ENCODE measurements at places on chromosomes 1 and 21.
A peak's percentile ranks its signal among the peaks of the same experiment; 100 is the strongest.

DNA sequence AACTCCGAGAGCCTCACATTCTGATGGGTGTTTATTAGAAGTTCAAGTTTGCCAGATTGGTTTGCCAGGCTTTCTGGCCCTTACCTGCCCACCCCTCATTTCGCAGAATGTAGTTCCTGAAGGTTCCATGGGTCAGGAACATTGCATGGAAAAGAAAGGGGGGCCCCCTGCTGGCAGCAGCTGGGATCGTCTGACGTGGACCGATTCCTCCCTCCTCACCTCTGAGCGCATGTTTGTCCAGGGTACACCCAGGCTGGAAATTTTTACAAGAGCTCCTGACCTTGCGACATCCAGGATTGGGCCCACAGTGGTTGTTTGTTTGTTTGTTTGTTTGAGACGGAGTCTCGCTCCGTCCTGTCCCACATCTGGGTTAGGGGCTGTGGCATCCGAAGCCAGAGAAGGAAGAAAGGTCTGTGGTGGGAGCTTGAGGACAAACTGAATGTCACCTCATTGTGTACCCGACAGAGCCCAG is 126.0 kb upstream of the TMEM51 start:
- DNase-seq, result peak; percentile 79

- no peak for DNase-seq
These were observed 5.7 kb upstream of the SVBP start for GRCh38 chr1:42822800-42823392.

GRCh38 chr1:208028526-208028925 is 117.6 kb upstream of the CD34 start:
- DNase-seq, result no peak

GRCh38 chr1:246725191-246725590 is 982 bp downstream of the SCCPDH start:
- DNase-seq, result no peak

GRCh38 chr1:68268896-68269483 is 36.7 kb upstream of the WLS start:
- DNase-seq, result no peak

GRCh38 chr21:42614396-42614795 is 39.0 kb upstream of the PDE9A start:
- DNase-seq, result no peak

- DNase-seq, result no peak
These were observed 156.5 kb downstream of the PDE4B start for GRCh38 chr1:65949230-65949626.

DNA sequence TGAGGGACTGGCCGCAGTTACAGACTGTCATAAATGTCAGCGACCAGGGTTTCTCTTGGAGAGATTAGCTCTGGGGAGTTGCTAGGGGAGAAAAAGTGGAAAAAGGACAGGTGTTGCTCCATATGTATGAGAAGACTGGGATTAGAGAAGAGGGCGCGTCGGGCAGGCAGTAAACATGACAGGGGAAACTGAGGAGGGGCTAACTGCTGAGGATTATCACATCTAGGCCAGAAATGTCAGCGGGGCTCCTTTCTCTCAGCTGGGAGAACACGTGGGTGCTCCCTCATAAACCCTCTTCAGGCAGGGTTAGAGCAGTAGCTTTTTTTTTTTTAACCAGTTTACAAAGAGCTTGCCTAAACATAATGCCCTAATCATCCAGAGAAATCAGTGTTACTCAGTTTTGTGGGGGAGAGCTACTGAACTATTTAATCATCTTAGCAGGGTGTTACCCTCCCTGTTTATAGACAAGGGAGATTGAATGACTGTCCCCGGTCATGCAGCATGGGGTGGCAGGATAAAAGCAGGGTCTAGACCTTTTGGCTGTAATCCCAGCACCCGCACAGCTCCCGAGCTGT is 35.2 kb downstream of the ELAPOR1 start:
- no peak for DNase-seq

- DNase-seq, result no peak
These were observed 124.3 kb downstream of the PGBD5 start for GRCh38 chr1:230301822-230302221.

DNA sequence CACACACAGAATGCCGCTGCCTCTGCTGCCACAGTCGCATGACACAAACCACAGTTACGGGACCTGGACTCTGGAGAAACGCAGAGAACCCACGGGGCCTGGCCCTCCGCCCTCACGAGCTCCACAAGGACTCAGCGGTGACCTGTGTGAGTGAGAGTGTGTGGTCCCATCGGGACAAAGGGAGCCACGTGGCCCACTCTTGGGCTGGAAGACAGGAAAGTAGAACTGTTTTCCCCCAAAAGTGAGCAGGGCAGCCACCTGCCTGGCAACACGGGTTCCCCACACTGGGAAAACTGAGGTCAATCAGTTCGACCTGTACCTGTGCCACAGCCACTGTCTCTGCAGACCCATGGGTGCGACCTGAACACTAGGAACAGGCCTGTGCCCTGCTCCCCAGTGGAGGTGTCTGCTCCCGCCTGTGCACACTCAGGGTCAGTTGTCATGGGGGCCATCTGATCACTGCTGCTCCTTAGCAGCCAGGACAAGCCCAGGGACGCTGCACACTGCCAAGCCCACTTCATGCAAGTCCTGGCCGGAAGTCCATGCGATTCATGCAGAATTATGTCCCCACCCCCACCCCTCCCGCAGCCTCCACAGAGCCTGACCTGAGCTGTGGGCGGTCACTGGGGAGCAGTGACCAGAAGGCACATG is 54.4 kb upstream of the ADARB1 start:
- no peak for DNase-seq

- DNase-seq, result no peak
These were observed 49.0 kb upstream of the ARHGEF16 start for GRCh38 chr1:3405491-3405890.

- DNase-seq, result no peak
These were observed 4.3 kb downstream of the CR1 start for GRCh38 chr1:207500306-207500705.

DNA sequence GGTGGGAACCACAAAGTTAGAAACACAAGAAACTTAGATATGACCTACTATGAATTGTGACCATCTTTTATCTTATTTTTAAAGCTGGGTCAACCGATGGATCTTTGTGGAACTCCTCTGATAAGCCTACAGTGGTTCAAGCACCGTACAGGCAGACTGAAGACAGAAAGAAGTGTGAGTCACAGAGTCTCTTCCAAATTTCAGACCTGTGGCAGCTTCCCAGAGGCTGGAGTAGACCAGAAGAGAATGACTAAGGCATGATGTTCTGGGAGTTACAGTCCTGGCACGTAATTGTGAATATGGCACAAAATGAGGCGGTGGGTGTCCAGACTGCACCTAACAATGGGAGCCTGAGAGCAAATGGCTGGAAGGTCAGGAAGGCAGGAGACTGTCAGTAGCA is 70.0 kb downstream of the LMO4 start:
- DNase-seq, result no peak

- no peak for DNase-seq
These were observed at the start of gene NAV1 for GRCh38 chr1:201538612-201539551. NAV1 (plus strand) TSS chr1:201539127; CDS start chr1:201622885, 83,758 bp downstream.

GRCh38 chr1:36178471-36179219 is 22.7 kb downstream of the MAP7D1 start:
- DNase-seq, result peak; percentile 81

- no peak for DNase-seq
These were observed 54.6 kb downstream of the NTNG1 start for GRCh38 chr1:107195476-107195875.

DNA sequence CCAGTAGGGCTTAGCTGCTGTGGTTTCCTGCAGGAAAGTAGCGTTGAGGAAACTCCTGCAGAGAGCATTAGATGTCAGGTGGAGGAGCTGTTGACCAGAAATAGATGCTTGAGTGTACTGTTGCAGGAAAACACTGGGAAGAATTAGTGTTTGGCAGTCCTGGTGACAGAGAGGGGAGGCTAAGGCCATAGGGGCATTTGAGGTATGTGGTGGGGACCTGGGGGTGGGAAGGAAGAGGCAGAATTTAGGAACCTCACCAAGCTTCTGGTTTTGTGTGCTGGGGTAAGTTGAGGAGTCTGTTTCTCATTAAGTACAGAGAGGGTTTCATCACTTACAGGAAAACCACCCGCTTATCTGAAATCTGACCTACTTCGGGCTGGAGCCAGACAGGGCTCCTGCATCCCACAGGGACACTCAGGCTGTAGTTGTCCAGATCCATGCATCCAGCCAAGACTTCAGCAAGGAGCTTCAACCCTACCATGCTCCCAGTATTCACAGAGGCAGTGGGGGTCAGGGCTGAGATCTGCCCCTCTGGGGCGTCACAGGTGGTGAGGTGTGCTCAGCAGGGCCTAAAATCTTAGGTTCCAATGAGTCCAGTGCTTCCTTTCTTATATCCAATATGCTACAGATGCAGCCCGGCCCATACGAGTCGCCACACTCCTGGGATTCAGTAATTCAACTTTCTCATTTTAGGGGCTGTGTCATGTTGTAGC is 15.1 kb downstream of the SH2D2A start:
- no peak for DNase-seq

DNA sequence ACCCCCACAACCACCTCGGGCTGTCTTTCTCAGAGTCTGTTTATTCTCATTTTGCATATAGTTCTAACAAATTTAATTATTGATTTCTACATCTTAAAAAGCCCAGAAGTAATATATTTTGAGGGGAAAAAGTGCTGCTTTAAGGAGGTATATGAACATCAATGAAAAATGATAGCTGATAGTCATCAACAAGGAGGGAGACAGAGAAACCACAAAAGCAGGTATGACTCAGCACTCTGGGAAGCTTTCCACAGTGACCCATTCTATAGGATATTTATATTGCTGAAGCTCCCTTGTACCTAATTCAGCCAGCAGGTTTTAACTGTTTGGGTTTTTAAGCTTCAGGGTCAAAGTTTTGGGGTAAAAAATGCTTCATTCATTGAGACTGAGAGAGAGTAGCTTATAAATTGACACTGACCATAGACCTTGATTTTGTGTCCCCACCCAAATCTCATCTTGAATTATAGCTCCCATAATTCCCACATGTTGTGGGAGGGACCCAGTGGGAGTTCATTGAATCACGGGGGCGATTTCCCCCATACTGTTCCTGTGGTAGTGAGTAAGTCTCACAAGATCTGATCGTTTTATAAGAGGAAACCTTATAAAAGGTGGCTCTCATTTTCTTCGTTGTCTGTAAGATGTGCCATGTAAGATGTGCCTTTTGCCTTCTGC is 27.4 kb downstream of the VANGL1 start:
- no peak for DNase-seq

- peak; percentile 64 for DNase-seq
These were observed 12.4 kb downstream of the FMOD start for GRCh38 chr1:203338335-203339036.

DNA sequence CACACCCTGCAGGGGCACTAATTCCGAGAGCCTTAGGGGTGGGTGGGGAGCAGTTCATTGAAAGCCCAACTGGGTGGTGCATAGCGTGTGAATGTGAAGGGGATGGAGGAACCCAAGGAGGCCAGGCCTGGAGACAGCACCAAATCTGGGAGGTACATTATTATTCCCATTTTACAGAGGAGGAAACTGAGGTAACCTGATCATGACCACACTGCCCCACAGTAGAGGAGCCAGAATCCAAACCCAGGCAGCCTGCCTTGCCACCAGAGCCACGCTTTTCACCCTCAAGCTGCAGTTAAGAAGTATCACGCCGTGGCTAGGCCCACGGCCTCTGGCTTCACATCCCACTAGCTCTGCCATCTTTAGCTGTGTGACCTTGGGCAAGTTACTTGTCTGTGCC is 633 bp upstream of the BSND start:
- no peak for DNase-seq

- no peak for DNase-seq
These were observed 9.3 kb downstream of the CHD5 start for GRCh38 chr1:6170742-6171201.

GRCh38 chr1:31584869-31585735 is 8.8 kb downstream of the TINAGL1 start:
- DNase-seq, result no peak
